HFFc6 (cell line): ENCODE measurements at places on chromosomes 2 and 18. TPM values are rescaled to one million over a fixed set of nuclear protein-coding genes. Genes with fewer than 3 reads are reported as not detected.

The C2orf80 gene
- not detected in 3 replicates for total RNA-seq

The COL3A1 gene
- 348 to 594 TPM (median 553 TPM) in 3 replicates for total RNA-seq

DNA sequence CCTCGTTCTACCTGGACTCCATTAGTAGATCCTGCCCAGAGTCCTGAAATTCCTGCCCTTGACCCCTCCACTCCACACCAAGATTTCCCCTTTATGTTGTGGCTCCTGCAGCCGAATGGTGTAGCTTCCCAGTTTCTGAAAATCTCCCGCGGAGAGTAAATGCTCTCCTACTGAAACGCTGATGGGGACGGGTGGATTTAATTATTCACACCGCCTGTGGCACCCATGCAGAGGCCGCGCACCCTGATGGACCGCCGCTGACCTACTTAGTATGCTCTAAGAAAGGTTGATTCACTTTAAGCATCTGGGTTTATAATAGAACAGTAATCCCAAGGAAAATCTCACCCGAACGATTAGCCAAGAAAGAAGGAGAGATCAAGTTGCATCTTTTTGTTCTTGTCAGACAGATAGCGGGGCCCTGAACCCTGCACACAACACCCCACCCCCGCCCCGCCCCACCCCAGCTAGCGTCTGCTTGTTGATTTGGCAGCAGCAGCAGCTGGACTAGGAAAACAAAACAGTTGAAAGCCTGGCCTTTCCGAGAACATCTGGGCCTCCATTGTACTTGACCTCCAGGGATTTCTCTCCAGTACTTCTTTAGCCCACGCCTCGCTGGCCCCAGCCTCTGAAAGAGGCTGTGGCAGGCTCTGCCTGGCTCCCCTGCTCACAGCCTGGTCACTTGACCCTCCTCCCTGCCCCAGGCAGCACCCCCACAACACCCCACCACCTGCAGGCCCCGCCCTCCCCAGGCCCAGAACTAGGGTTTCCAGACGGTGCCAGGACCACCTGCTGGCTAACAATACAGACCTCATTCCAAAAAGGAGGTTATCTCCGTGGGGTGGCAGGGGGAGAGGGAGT is 53.6 kb downstream of the DPYSL5 start:
- peaks cover 46% of the 10 kb centered on the region for H3K27me3 ChIP-seq
- H3K4me1 ChIP-seq: no peaks in the 10 kb centered on the region
- H3K4me3 ChIP-seq: no peak overlapping the region
- DNase-seq: no peak
- no peak overlapping the region for H3K27ac ChIP-seq

GRCh38 chr18:3547891-3548615 is 98.1 kb downstream of the TGIF1 start:
- H3K27me3 ChIP-seq: peaks cover 3% of the 10 kb centered on the region
- H3K27ac ChIP-seq: no peak overlapping the region
- H3K4me1 ChIP-seq: peaks cover 7% of the 10 kb centered on the region; the same call in 1 of the 2 replicates
- no peak overlapping the region for H3K4me3 ChIP-seq
- no peaks in the 10 kb centered on the region for H3K36me3 ChIP-seq

GRCh38 chr2:134647607-134648256 is 71.1 kb downstream of the TMEM163 start:
- H3K4me3 ChIP-seq: no peak overlapping the region
- H3K27me3 ChIP-seq: 0 out of 2 replicates have a peak, but pooled peaks cover under 1% of the 10 kb centered on the region
- no peaks in the 10 kb centered on the region for H3K4me1 ChIP-seq
- H3K36me3 ChIP-seq: no peaks in the 10 kb centered on the region
- H3K27ac ChIP-seq: no peak overlapping the region

- H3K4me3 ChIP-seq: no peak within 1 kb of the TSS
- no peaks in the 10 kb centered on the region for H3K36me3 ChIP-seq
- H3K4me1 ChIP-seq: no peaks in the 10 kb centered on the region
- DNase-seq: no peak
- no peak within 1 kb of the TSS for H3K27ac ChIP-seq
Observed at GRCh38 chr2:134718817-134719814, at the start of gene TMEM163. TMEM163 (minus strand) TSS chr2:134719000.

GRCh38 chr2:126221506-126221905 is 434.5 kb upstream of the GYPC start:
- H3K4me1 ChIP-seq: no peaks in the 10 kb centered on the region
- H3K27ac ChIP-seq: no peak overlapping the region
- DNase-seq: no peak
- H3K27me3 ChIP-seq: no peaks in the 10 kb centered on the region; the same call in 1 of the 2 replicates

GRCh38 chr2:144233317-144233716 is 286.6 kb downstream of the ZEB2 start:
- peaks cover 12% of the 10 kb centered on the region; the same call in 1 of the 2 replicates for H3K4me1 ChIP-seq
- no peak overlapping the region for H3K4me3 ChIP-seq
- no peak overlapping the region for H3K27ac ChIP-seq
- no peaks in the 10 kb centered on the region; the same call in 1 of the 2 replicates for H3K27me3 ChIP-seq
- no peak for DNase-seq

DNA sequence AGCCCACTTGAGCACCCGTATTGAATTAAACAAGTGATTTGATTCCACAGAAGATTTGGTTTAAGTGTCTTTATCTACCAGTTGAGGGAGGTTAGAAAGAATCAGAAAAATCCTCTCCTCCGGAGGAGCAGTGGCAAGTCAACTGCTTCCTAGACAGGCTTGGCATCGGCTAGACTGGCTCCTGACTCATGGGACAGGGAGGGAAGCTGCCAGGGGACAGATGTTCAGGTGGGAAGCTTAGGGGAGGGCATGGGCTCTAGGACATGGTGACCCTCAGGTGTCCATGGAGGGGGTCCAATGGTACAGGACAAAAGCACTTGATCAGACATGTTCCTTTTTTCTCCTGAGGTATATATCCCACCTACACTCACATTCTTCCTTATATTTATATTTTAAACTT is 119.3 kb upstream of the IL1R2 start:
- H3K27me3 ChIP-seq: peaks cover 4% of the 10 kb centered on the region
- peaks cover 65% of the 10 kb centered on the region for H3K36me3 ChIP-seq
- no peak for DNase-seq
- peak overlapping the region; percentile 29; the same call in 1 of the 2 replicates for H3K27ac ChIP-seq

DNA sequence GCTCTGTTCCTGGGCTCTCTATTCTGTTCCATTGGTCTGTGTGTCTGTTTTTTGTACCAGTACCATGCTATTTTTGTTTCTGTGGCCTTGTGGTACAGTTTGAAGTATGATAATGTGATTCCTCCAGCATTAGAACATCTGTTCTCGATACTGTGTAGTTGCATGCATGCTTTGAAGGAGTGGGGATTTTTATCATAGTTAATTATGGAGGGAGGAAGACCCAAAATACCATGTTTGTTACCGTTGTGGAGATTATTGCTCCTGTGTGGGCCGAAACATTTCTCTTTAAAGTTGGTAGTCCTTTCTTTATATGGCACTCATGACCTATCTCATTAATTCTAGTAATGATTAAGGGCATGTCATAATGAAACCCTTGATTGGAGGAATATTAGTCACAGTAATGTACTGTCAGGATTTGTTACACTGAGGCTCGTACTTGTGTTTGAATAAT is 87.6 kb downstream of the TTC27 start:
- DNase-seq: no peak
- no peak overlapping the region for H3K27ac ChIP-seq
- no peaks in the 10 kb centered on the region; the same call in 1 of the 2 replicates for H3K27me3 ChIP-seq
- no peak overlapping the region for H3K4me3 ChIP-seq

- no peak overlapping the region for H3K27ac ChIP-seq
- no peak overlapping the region for H3K4me3 ChIP-seq
- no peak for DNase-seq
- peaks cover 45% of the 10 kb centered on the region for H3K36me3 ChIP-seq
Observed at GRCh38 chr18:76960528-76961035, 138.2 kb downstream of the ZNF236 start.

- H3K36me3 ChIP-seq: no peaks in the 10 kb centered on the region
- no peak overlapping the region; the same call in 1 of the 2 replicates for H3K4me3 ChIP-seq
- peaks cover 48% of the 10 kb centered on the region for H3K4me1 ChIP-seq
- DNase-seq: peak; percentile 64
- peak overlapping the region; percentile 33; the same call in 1 of the 2 replicates for H3K27ac ChIP-seq
Observed at GRCh38 chr2:217650716-217651360, 352.0 kb downstream of the TNS1 start.

GRCh38 chr18:45639408-45639807 is 24.1 kb downstream of the SLC14A2 start:
- no peak overlapping the region for H3K4me3 ChIP-seq
- H3K27me3 ChIP-seq: peaks cover 36% of the 10 kb centered on the region
- no peaks in the 10 kb centered on the region for H3K36me3 ChIP-seq
- no peak overlapping the region for H3K27ac ChIP-seq
- peaks cover 15% of the 10 kb centered on the region for H3K4me1 ChIP-seq

DNA sequence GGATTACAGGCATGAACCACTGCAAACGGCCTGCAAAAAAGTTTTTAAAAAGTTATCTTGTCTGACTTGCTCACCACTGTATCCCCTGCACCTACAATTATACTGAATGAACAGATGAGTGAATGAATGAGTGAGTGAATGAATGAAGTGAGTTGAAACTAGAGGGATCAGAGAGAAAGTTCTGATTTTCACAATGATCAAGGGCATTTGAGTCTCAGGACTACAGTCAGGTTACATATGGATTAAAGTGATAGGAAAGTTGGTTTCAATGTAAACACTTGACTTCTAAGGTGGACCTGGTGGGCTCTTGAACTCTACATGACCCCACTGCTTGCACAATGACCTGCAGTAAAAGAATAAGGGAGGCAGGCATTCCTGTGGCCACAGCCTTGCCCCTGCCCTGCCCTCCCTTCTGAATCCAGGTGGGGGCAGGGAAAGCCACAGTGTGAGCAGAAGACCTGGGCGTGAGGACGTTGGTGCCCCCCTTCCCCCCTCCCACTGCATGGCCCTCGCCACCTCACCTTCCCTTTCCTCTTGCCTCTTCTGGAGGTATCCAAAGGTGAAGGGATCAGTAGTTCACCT is 10.7 kb downstream of the C2orf80 start:
- no peak overlapping the region for H3K27ac ChIP-seq
- H3K27me3 ChIP-seq: peaks cover 15% of the 10 kb centered on the region
- no peaks in the 10 kb centered on the region for H3K36me3 ChIP-seq
- no peak overlapping the region for H3K4me3 ChIP-seq
- DNase-seq: no peak

DNA sequence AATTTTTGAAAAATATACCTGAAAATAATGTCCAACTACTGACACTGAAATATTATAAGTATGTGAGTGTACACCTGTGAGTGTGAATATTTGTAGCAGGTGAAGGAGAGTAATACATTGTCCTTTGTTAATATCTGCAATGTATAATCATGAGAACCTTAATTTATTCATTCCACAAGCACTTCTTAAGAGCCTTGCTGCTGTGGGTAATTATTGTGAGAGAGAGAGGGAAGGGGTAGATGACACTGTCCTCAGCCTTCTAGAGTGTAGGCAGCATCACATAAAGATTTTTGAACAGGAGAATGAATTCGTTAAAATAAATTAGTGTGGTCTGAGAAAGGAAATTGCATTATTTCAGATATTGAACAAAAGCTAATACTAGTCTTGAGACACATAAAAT is 157.2 kb downstream of the MAP2 start:
- H3K36me3 ChIP-seq: no peaks in the 10 kb centered on the region
- peaks cover 9% of the 10 kb centered on the region; the same call in 1 of the 2 replicates for H3K4me1 ChIP-seq
- DNase-seq: no peak
- H3K4me3 ChIP-seq: no peak overlapping the region
- H3K27me3 ChIP-seq: no peaks in the 10 kb centered on the region; the same call in 1 of the 2 replicates
